Vagina (tissue), 2 donors: ENCODE measurements at places on chromosomes 7 and 10.

DNA sequence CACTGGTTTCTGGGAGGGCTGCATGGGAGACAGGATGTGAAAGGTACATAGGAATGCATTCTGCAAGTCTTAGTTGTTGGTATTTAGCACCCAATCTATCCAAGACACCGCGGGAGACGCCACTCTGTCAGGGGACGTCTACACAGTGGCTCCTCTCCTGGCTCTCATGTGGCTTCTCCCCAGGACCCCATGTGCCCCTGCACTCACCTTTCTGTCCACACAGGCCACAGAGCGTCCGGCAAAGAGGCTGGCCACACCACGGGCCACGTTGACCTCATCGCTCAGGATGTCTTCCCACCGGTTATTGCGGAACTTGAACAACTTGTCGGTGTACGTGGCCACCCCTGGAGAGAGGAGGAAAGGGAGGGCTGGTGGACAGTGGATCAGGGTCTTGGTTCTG lies 73.4 kb downstream of the GOLGA7B start:
- no peak for DNase-seq

- DNase-seq, result no peak
Measured at GRCh38 chr10:34599026-34599795, 215.9 kb downstream of the PARD3 start.

DNA sequence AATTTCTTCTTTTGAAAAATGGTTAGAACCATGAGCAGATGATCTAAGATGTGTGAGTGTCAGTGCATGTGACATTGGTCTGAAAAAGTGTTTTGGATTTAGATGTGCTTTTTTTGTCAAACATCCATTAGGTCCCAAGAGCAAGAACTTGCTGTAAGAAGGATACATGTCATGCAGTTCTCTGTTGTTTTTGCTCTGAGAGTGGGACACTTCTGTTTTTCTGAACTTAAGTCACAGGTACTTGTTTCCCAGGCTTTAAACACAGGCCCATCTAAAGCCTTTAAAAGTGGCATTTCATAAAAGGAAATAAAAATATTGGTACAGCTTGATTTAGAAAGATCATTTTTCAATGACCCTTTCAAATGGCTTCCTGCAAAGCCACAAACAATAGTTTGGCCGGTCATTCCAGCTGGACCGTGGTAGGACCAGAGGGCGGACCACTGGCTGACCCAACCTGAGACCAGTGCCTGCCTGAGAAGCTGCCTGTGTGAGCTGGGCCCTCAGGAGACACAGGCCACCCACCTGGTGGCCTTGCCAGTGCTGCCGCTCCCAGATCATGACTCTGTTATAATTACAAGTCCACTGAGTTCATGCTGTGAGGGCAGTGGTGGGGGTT lies 92.7 kb downstream of the EEPD1 start:
- no peak for DNase-seq

DNA sequence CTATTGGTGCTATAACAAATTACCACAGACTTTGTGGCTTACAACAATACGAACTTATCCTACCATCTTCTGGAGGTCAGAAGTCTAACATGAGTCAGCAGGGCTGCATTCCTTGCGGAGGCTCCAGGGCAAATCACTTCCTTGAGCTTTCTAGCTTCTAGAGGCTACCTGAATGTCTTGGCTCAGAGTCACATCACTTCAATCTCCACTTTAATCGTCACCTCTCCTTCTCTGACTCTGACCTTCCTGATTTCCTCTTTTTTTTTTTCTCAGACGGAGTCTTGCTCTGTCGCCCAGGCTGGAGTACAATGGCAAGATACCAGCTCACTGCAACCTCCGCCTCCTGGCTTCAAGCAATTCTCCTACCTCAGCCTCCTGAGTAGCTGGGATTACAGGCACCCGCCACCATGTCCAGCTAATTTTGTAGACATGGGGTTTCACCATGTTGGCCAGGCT lies 44.6 kb upstream of the ANAPC16 start:
- no peak for DNase-seq

DNA sequence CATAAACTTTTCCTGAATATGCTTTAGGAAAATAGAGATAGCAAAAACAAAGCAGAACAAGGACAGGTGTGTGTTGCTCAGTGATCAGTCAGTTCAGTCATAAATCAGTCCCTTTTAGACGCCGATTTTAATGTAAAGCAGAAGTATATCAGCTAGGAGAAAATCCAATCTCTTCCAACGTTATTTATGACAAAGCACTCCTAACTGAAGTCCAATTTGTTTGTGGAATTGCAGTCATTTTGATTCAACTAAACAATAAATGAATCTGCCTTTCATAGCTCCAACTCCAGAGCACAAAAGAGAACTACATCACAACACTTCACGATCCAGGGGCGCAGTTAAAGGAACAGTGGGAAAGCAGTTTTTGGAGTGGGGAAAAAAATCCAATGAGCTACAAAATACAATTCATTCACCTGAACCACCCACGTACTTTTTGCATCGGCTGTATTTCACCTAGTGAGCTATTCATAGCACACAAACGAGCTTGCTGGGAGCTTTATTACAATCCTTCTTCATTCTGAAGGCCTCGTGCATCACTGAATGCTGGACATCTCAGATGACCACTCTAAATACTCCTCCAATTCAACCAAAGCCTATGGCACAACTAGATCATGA lies 151.3 kb downstream of the LRRN3 start:
- DNase-seq, result no peak

DNA sequence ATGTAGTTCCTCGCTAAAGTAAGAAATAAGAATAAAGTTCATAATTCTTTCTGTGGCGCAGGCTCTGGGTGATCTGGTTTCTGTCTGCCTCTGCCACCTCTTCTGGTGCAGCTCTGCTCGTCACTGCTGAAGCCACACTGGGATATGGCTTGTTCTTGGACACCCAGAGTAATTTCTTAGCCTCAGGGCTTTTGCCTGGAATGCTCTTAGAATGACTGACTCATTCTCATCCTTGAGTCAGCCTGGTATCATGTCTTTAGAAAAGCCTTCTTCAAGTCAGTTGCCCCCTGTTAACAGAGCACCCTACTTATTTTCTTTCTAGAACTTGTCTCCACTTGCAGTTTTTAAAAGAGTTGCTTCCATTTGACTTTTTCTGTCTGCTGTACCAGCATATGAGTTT lies 2.0 kb downstream of the ZSCAN25 start:
- DNase-seq, result no peak

DNA sequence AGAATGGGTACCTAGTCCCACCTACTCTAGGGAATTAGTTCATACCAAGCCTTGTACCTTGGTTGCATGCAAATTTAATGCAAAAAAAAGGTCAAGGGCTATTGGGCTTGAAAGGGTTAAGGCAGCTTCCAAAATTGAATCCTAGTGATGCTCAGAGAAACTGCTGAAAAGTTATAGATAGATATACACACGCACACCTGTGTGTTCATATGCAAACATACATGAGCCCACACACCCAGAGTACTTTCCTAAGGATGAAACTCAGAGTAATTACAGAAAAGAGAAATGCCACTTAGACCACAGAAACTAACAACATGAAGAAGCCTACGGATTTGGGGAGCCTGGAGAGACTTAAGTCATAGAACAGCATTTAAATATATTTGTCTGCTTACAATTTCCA lies 1.5 kb downstream of the SLC25A13 start:
- no peak for DNase-seq

GRCh38 chr10:61464461-61465170 lies 11.4 kb upstream of the TMEM26 start:
- DNase-seq, result no peak

- no peak for DNase-seq
Measured at GRCh38 chr7:19519443-19520021, 189.3 kb downstream of the POLR1F start.

DNA sequence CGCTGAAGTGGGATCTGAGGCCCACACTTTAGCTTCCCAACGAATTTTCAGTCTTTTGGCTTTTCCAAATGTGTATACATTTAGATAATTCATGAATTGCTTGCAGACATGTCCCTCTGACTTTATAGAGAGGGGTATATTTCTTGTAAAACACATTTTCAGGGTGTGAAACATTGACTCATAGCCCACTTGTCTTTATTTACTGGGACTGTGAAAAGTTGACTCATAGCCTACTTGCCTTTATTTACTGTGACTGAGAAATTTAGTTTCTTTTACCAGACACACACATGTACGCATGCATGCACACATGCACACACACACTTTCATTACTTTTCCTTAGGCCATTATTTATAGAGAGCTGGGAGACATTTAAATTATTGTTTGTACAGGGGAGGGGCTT lies 79.1 kb downstream of the VTI1A start:
- no peak for DNase-seq

DNA sequence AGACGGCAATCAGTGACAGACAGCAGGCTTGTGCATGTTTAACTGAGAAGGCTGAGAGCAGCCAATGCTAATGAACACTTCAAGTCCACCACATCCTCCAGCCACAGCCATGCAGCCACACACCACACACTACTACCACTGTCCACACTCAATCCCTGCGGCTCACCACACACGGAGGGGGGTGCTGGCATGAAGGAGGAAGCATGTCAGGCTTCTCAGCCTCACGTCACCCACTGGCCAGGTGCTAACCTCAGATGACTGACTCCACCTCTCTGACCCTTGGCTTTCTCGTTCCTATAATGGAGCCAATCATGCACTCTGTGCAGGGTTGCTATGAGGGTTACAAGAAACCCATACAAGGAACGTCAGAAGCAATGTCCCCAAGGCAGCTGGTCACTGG lies 165.4 kb upstream of the RNF32 start:
- DNase-seq, result no peak

DNA sequence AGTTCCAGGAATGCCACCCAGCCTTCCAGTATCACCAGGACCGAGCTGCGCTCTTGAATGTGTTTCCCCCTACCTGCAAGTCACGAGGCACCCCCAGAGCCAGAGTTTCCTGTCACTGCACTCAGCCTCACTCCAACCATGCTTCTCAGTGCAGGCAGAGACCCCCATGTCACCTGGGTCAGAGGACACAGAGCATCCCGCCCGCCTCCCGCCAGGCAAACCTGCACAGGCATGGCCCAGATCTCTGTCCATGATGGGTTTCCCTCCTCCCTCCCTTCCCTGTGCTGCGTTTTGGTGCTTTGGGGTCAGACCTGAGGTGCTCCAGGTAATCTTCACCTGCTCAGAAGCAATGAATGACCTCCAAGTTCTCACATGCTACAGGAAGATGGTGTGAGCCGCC lies 3.1 kb upstream of the RET start:
- DNase-seq, result no peak

DNA sequence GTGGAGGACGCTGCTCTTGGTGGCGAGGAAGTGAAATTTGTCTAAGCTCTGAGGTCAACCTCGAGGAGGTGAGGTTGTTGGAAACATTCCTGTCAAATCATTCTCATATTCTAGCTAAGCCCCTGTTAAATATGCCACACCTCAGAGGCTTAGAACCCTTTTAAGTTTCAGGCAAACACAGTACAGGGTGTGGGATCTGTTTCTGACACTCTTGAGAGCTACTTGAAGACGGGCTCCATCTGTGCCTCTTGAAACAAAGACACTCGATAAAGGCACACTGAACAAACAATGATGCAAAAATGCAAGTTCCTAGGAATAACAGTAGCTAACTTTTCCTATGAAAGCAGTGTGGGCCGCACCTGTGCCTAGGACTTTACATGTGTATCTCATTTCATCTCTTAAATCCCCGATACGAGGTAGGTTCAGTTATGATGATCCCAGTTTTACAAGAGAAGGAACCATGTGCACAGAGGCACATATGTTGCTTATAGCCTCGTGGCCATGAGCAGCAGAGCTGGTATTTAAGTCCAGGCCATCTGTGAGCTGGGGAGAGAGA lies 299.2 kb downstream of the CCDC3 start:
- no peak for DNase-seq

DNA sequence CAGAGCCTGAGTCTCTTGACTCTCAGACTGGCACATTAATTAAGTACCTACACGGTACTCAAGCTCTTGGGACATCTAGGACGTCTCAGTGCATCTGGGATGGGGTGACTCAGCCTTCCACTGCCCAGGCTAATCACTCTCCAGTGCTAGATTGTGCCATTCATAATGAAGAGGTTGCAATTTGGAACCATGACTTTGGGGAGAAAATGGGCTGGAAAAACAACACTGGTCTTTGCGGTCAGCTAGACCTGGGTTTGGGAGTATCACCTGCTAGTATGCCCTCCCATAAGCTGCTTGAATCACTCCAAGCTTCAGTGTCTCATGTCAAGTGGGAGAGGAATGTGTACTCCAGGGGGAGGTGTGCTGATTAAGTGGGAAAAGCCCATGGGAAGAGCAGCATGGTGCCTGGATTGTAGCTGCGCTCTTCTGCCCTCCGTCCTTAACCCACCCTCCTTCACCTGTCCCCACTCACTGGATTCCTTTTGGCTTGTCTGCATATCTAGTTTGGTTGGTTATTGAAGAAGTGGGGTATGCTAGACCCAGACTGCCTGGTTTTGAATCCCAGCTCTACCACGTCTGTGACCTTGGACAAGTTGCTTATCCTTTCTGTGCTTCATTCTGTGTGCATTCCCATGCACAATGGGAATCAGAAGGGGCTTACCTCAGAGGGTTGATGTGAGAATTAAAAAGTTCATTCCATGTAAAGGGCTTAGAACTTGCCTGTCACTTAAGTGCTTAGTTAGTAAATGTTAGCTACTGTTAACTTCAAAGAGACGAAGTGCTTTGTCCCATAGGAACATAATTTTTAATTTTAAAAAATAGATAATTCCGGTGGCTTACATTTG lies 3.8 kb downstream of the NFE2L3 start:
- DNase-seq, result no peak

DNA sequence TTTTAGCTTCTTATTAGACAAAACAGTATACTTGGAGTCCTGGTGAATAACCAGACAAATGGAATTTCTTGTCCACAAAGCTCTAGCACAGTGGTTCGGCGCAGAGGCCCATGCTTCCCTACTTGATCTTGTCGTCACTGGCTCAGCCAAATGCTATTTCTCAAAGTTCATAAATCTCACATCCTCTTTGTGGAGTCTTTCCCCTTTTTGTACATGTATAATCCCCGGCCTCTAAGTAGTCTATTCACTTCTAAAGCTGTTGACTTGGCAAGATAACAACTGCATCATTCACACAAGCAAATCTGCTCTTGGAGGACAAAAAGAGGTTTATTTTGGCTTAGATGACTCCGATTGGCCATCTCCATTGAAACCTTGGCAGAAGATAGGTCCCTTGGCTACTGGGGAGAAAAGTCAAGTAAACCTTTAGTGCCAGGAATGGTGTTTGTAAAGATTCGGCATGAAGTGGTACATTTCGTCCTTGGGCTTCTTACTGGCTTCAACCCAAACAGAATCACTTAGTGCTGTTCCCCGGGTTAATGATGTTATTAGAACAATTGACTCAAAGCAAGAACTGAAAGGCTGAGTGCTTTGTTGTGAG lies 5.1 kb upstream of the AKR1E2 start:
- no peak for DNase-seq

DNA sequence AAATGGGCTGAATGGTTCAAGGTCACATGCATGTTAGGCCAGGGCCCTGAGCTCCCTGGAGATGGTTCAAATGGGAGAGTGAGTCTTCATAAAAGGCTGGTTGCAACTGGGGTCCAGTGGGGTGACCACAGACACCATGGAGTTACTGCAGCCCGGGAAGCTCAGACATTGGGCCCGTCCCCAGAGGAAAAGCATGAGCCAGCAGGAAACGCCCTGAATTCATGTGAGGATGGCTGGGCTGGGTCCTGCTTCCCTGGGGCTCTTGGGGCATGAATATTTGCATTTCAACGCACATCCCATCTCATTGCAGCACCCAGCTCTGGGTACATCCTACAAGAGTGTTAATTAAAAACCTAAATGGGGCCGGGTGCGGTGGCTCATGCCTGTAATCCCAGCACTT lies 549.0 kb downstream of the TCERG1L start:
- DNase-seq, result no peak

GRCh38 chr10:97025613-97026242 lies 160.0 kb downstream of the SLIT1 start:
- DNase-seq, result no peak

- DNase-seq, result no peak
Measured at GRCh38 chr7:26681819-26682418, 182.5 kb downstream of the SKAP2 start.
